ENCODE measurements at places on chromosomes 11 and 22. TPM values are rescaled to one million over a fixed set of nuclear protein-coding genes. Genes with fewer than 3 reads are reported as not detected.

SERPING1 gene
- 18.2 TPM for total RNA-seq

MPZL3 gene
- 7.9 TPM for total RNA-seq

APOL4 gene
- total RNA-seq = not detected

CD3G gene
- not detected for total RNA-seq

PKDREJ gene
- not detected for total RNA-seq

GLYAT gene
- not detected for total RNA-seq

SCUBE2 gene
- 0.89 TPM for total RNA-seq

MYBPC3 gene
- total RNA-seq = not detected

All from kidney epithelial cell (primary cell).